ENCODE measurements at places on chromosomes 3 and 15.
A peak's percentile ranks its signal among the peaks of the same experiment; 100 is the strongest.

DNA sequence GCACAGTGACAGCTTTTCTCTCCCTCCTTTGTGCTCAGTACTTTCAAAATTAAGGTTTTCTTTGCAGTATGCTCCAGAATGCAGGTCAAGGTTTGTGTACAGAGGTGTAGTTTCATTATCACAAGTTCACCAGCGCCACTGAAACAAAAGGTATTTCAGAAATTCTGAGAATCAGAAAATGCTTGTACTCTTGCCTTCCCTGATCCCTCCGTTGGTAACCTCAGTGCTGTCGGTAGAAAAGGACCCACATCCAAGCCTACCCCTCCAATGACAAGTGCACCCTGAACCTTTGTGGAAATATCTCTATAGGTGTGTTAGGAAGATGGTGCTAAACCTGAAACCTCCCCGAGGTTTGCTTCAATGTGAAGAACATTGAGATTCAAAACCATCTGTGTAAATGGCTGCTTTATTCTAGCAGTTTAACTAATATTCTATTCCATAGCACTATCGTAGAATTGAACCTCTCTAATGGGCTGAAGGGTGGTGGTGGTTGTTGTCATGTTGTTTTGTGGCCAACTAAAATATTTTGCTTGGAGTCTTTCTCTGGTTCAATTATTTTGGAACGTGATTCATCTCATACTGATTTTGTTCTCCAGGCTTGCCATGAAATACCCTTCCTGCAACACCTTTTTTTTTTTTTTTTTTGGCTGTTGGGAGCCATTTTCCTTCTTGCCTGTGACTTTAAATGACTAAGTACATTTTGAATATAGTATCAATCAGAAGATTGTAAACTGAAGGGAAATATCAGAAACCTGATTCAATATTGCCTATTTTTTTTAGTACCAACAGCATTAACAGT lies 20.7 kb downstream of the ZBTB38 start:
- DNase-seq, result peak; percentile 34

DNA sequence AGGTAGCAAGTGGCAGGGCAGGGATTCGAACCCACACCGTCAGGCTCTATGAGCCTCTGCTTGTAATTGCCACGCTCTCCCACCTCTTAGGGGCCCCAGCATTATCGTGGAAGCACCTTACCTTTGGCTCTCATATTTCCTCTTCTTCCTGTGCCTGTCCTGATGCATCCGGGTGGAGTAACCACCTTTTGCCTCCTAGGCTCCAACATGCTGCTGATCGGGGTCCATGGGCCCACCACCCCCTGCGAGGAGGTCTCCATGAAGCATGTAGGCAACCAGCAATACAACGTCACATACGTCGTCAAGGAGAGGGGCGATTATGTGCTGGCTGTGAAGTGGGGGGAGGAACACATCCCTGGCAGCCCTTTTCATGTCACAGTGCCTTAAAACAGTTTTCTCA lies 40.4 kb downstream of the DNASE1L3 start:
- DNase-seq, result no peak

DNA sequence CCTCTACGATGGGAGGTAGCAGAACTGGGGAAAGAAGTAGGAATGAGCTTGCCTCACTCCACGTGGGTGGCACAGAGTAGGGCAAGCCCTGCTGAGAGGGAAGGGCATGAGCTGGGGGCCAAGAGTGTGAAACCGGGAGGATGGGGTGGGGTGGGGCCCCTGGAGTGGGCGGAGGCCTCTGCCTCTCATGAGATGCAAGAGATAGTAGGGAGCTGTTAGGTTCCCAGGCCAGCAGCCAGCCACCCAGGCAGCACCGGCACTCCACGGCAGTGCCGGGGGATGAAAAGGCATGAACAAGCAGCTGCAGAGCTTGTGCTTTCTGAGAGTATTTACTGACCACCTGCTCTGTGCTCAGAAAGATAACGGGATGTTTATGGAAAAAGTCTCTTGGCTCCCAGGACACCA lies 24.4 kb upstream of the PLA2G4E start:
- DNase-seq, result no peak

GRCh38 chr3:61169621-61170251 lies 81.5 kb downstream of the FHIT start:
- DNase-seq, result no peak

GRCh38 chr15:67774626-67775025 lies 50.7 kb upstream of the SKOR1 start:
- no peak for DNase-seq

DNA sequence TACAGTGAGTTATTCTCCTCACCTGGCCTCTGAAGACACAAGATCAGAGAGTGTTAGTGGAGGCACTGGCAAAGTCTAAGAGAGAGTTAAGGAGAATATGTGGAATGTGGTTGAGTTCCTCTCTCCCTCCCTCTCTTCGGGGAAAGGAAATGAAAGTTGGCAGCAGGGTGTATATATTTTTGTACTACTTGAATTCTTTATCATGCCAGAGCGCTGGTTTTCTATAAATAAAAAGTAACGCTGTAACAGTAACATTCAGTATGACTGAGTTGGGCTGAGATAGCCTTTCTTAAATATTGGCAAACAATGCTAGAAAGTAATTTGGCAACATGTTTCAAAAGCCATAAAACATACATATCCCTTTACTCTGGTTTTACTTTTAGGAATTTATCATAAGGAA lies 77.5 kb upstream of the TNFAIP8L3 start:
- DNase-seq, result no peak

- no peak for DNase-seq
These were observed 17.5 kb downstream of the COPS2 start for GRCh38 chr15:49137861-49138260.

DNA sequence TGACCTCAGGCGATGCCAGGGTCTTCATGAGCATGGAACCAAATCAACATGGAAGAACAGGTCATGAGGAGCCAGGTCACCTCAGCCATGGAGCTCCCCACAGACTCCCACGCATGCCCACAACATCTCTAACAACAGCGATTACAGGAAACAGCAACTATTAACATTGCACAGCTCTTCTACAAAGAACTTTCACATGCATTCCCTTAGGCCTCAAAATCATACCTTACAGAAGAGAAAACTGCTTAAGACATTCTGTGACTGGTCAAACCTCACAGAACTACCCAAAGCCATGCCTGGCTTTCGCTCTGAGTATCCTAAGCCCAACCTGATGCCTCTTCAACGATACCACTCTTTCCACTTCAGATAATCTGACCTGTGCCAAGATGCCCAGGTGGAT lies 117.8 kb downstream of the OXNAD1 start:
- no peak for DNase-seq

- no peak for DNase-seq
These were observed 30.5 kb downstream of the CACNA2D2 start for GRCh38 chr3:50472958-50473357.

- no peak for DNase-seq
These were observed 10.8 kb downstream of the STRA6 start for GRCh38 chr15:74191798-74192197.

DNA sequence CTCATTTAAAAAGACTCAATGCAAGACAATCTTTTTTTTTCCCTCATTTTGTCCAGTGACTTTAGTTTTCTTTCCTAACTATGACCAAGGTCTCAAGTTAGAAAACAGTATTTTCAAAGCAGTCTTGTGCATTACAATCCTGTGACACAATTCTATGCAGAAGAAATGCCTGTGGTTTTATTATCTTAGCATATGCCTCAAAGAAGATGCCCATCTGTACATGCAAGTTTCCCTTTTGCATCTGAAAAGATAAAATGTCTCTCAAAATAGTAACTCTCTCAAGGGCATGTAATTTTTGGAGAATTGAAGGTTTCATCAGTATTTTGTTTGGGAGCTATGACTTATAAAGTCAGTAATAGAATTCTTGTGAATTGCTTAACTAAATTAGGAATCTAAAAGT lies 292.0 kb upstream of the SUCLG2 start:
- no peak for DNase-seq

GRCh38 chr3:100730524-100730923 lies 21.2 kb downstream of the TFG start:
- no peak for DNase-seq

GRCh38 chr15:84981711-84982300 lies at the start of gene PDE8A:
PDE8A (plus strand) TSS chr15:84981856; CDS start chr15:84982163, 307 bp downstream.
- peak; percentile 47 for DNase-seq

GRCh38 chr3:45929042-45929679 lies 14.1 kb upstream of the CXCR6 start:
- DNase-seq, result peak; percentile 50

GRCh38 chr3:12966847-12967605 lies 106.2 kb downstream of the IQSEC1 start:
- no peak for DNase-seq

GRCh38 chr3:127473244-127474024 lies 117.1 kb downstream of the TPRA1 start:
- DNase-seq, result peak; percentile 16

DNA sequence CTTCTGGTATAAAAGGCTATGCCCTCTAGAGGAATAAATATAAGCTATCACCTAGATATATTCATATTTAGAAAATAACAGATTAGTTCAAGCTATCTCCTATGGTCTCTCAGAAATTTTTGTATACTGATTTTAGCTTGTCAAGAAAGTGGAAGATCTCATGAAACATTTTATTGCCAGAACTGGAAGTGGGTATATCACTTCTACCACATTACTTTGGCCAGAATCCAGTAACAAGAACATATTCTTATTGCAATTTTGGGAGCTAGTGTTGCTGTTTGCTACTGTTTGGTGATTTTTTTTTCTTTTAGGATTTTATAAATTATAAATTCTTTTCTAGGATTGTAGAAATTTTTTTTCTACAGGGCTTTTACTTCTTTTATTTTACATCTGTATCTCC lies 14.2 kb upstream of the DIPK2A start:
- no peak for DNase-seq

GRCh38 chr15:31551323-31551722 lies 224.7 kb downstream of the KLF13 start:
- DNase-seq, result no peak

DNA sequence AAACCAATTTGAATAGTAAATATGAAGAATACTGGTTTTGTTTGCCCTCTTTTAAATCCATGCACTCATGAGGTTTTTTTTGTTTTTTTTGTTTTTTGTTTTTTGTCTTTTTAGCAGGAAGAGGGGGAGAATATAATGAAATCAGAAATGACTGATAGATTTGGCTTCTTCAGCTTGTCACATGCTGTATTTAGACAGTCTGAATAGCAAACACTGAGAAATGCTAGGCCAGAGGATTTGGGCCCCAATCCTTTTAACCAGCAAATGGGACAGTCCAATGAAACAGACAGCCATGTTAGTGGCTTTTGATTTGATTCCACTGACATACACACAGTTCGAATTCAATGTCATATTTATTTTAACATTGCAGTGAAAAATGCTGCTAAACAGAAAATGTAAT lies 14.2 kb upstream of the CEP152 start:
- DNase-seq, result no peak

DNA sequence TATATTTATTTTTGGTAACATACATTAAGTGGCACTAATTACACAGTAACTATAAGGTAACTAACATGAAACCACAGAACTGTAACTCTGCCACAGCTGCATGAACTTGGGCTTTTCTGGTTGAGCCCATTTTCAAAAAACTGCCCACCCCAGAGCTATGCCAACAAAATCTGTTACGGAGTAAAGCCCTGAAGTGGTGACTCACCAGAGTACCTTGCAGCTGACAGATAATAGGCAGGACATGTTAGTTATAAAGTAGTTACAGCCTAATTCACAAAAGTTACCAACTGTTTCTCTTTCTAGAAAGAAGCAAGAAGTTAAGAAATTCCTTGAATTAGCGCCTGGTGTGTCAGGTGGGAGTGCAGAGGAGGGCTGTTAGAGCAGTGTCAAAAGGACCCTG lies 1.5 kb upstream of the GPX1 start:
- no peak for DNase-seq

DNA sequence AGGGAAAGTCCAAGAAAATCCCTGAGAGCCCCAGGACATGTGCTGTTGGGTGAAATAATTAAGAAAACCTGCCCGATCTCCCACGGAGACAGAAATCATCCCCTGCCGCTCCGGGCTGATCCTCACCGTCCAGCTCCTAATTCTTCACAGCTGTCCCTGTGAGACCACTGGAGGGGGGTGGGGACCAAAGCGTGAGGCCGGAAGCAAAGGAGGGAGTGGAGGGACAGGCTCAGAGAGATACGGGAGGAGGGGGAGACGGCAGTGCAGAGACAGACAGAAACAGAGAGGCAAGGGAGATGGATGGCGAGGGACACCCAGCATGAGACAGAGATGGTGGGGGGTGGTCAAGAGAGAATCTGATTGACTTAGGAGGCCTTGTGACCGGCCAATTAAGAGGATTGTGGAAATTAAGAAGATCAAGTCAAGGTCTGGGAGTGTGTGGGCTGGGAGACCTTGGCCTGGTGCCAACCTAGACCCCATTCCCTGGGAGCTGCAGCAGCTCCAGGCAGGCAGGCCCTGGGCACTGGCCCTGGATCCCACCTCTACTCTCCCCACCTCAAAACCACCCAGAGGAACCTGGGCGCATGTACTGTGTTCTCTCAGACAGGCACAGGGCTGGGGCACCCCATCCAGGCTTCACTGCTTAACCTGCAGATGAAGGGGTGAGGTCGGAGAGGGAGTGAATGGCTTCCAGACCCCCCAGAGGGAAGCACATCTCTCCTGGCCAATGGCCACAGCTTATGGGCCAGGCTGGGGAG lies 113.2 kb upstream of the ALDH1A3 start:
- DNase-seq, result no peak

- DNase-seq, result no peak
These were observed 203.9 kb downstream of the VGLL3 start for GRCh38 chr3:86787091-86787490.

- no peak for DNase-seq
These were observed 140.9 kb downstream of the PLCL2 start for GRCh38 chr3:17025594-17026139.

DNA sequence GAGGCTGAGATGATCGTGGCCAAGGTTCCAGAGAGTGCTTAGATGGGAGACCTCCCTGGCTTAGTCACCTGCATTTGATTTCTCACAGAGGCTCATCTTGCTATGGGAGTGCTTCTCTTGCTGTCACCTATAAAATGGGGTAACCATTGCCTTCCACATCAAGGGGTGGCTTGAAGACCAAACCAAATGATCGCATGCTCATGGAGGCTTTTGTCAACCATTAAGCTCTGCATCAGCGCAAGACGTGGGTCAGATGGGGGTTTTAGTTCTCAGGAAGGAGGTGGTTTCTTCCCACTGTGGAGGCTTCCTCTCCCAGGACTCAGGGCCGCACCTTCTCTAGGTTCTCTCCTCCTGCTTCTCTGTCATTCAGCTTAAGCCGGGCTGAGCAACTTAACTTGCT lies 27.4 kb upstream of the NOX5 start:
- DNase-seq, result no peak

DNA sequence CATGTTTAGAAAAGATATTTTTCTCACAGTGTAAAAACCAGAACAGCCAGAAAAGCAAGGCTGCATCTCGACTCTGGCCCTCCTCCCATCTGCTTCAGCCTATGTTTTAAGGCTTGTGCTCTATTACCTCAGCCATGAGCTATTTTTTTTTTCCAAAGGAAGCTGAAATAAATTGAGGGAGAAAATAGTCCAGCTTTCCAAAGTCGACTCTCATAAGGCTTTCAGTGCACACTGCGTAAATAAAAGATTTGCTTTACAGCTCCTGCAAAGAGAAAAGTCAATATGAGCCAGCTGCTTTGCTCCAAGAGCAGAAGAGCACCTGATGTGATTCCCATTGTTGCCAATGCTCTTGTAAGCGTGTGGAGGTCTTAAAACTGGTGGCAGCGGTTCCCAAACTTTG lies 26.7 kb downstream of the SCG3 start:
- no peak for DNase-seq

- DNase-seq, result no peak
These were observed 16.0 kb upstream of the GPR171 start for GRCh38 chr3:151219056-151219455.

Data from activated CD4-positive, alpha-beta T cell treated with anti-CD3 and anti-CD28 coated beads, Interleukin-2, Interleukin-4, amounts not matched to agents 100 ng/mL and 50 ng/mL, durations not matched to agents 16 hours and 8 hours (primary cell).